RPMI7951 (cell line): ENCODE measurements at places on chromosomes 2 and 18. TPM values are rescaled to one million over a fixed set of nuclear protein-coding genes. Genes with fewer than 3 reads are reported as not detected.
A peak's percentile ranks its signal among the peaks of the same experiment; 100 is the strongest.

DNA sequence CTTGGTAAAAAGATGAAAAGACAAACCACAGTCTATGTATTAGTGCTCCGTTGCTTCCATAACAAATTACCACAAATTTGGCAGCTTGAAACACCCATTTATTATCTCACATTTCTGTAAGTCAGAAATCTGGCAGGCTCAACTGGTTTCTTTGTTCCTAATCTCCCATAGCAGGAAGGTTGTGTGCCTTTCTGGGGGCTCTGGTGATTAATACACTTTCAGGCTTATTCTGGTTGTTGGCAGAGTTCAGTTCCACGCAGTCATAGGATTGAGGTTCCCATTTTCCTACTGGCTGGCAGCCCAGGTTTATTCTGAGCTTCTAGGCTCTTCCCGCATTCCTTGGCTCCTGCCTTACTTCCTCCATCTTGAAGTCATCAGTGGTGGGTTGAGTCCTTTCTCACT lies 189.3 kb downstream of the ANAPC1 start:
- peak; percentile 98 for DNase-seq

- no peak for DNase-seq
Observed at GRCh38 chr2:237660381-237660900, 33.1 kb downstream of the LRRFIP1 start.

- no peak for DNase-seq
Observed at GRCh38 chr2:192073878-192074277, 120.9 kb downstream of the TMEFF2 start.

Gene BMP10
- total RNA-seq: not detected in 2 replicates

Gene CD302
- 16.6 and 22.5 TPM in 2 replicates for total RNA-seq

Gene LIPG
- total RNA-seq: 0.60 and 2.2 TPM in 2 replicates

DNA sequence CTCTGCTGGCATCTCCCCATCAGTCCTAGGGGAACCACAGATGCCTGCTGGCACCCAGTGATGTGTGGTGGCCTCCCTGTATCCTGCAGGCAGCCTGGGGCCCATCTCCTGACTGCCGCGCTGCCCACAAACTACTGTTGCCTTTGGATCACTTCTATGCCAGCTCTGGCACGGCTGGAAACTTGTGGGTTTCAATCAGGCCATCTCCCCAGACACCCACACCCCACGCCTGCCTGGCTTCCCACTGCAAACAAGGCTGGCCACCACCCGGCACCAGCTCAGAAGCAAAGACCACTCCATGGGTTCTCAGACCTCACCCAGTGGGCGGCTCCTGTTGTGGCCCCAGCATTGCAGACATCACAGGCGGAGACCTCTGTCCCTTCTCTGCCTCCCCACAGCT lies 15.1 kb upstream of the TPO start:
- DNase-seq: no peak

Gene TCF23
- not detected in 2 replicates for total RNA-seq

Gene TAF4B
- total RNA-seq: 5.2 and 7.6 TPM in 2 replicates

DNA sequence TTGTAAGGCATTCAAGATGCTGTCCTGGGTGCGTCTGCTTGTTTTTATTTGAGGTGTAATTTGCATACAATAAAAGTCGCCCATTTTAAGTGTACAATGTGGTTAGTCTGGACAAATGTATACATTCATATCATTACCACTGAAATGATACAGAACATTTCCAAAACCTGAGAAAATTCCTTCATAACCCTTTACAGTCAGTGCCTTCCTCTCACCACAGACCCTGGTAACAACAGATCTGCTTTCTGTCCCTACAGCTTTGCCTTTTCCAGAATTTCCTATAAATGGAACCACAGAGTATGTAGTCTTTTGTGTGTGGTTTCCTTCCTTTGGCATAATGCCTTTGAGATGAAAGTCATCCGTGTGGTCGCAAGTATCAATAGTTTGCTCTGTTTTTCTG lies 45.8 kb upstream of the NFU1 start:
- DNase-seq: peak; percentile 19

Gene FBXO41
- 0.98 and 1.1 TPM in 2 replicates for total RNA-seq

- DNase-seq: no peak
Observed at GRCh38 chr2:240286596-240286995, 146.1 kb upstream of the OTOS start.

DNA sequence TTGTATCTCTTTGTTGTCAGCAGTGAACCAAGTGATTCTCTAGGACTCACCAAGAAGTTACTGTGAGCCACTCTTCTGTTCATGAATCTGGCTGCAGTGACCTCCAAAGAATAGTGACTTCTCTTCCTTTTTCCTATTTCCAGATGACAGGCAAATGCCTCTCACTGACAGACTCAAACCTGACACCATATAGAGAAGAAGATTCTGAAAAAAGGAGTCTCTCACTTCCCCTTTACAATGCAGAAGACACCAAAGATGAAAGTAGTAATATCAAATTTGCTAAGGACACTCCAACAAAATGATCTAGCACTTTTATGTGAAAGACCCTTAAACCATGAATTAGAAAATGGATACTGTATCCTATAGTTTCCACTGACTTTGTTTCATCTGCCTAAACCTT lies 44.4 kb upstream of the SETBP1 start:
- no peak for DNase-seq

Gene TLX2
- total RNA-seq: 4.2 and 5.5 TPM in 2 replicates

DNA sequence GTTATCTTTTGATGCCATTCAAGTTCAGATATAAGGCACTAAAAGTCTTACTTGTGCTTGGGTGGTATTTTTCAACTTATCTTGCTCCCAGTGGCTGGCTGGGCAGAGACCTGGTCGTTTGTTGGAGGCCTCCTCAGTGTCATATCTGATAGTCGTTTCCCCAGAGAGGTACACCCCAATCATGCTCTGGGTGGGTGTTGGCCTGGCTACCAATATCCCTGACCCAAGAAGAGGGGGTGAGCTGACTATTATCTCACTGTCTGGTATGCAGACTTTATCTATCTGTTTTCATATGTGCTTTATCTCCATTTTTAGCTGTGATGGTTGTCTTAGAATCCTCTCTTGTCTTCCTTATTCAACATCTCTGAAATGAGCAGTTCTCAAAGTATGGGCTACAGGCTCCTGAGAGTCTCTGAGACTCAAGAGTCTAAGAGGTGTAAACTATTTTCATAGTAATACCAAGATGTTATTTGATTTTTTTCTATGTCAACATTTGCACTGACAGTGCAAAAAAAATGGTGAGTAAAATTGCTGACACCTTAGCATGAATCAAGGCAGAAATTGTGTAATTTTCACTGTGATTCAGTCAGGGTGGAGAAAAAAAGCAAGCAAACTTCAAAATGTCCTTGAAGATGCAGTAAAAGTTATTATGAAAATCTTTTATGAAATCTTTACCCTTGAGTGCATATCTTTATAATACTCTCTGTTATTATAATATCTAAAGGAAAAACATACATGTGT lies 12.3 kb upstream of the PLEK start:
- DNase-seq: no peak

DNA sequence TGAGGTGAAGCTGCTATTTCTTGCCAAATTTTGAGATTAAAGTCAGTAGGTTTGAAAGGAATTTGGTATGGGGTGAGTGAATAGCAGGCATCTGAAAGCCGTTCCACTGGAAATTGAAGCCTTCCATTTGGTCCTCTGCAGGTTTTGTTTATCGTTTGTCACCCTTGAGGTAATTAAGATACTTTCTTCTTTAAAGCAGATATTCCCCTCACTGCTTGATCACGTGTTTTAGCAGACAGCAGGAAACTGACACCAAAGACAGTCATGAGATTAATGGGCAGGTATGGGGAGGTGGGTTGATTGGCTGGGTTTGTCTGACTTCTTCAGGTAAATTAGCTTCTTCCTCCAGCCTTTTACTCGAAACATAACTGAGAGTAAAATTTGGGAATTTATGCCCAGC lies 10.7 kb downstream of the LPIN1 start:
- DNase-seq: no peak

GRCh38 chr2:188518381-188518780 lies 226.7 kb downstream of the GULP1 start:
- peak; percentile 60 for DNase-seq

- DNase-seq: peak; percentile 60
Observed at GRCh38 chr2:88540346-88540745, 86.9 kb downstream of the EIF2AK3 start.

- DNase-seq: no peak
Observed at GRCh38 chr2:238338710-238339394, 18.5 kb downstream of the TRAF3IP1 start.

DNA sequence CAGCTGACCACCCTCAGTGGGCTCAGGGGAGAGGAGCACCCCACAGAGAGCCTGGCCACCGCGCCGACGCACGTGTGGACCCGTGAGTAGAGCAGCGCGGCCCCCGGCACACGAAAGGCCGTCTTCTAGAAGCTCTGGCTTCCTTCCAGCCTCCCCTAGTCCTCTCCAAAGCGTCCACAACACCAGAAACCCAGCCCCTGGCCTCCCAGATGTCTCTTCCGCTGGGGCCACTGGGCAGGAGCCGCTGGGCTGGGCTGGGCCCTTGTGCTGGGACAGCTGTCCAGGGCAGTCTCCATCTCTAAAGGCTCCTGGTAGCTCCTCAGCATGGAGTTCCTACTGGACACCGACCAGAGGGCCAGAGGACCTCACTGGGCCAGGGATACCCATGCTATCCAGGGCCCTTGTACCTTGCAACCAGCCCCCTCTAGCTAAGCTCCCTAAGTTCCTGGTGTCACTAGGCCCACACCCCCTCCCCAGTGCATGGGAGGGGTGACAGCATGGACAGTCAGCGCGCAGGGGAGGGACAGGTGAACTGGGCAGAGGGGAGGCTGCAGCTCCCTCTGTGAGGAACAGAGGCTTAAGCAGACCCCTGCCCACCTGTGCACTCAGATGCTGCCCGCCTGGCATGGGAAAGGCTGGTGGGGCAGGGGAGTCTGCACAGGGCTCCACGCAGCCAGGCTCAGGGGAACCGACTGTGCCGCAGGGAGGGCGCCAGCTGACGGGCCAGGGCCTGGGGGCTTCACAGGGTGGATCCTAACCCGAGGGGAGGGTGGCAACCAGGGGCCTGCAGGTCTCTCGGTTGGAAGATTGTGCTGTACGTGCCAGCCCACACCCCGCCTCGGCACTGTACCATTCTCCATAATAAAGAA lies 32.9 kb downstream of the MTERF4 start:
- no peak for DNase-seq

DNA sequence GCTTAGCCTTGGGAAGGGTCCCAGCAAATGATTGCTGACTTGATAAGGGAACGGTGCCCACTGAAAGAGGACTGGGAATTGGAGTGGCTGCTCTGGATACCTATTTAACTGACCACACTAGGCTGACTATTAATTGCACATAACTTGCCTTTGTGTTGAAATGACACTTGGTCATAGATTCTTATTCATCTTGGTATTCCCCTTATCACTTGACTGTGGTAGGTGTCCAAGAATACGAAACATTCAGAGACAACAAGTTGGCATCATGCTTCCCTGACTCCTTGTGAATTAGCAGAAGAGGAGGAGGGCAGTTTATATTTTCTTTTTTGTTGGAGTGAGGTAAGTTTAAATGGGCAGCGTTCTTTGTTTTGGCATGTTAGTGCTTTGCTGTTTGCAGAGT lies 13.4 kb downstream of the FMNL2 start:
- DNase-seq: no peak

Gene PRSS56
- total RNA-seq: not detected in 2 replicates

Gene GAD1
- total RNA-seq: 3.9 and 6.7 TPM in 2 replicates

- peak; percentile 11 for DNase-seq
Observed at GRCh38 chr18:21450913-21451312, 149.6 kb downstream of the ESCO1 start.

DNA sequence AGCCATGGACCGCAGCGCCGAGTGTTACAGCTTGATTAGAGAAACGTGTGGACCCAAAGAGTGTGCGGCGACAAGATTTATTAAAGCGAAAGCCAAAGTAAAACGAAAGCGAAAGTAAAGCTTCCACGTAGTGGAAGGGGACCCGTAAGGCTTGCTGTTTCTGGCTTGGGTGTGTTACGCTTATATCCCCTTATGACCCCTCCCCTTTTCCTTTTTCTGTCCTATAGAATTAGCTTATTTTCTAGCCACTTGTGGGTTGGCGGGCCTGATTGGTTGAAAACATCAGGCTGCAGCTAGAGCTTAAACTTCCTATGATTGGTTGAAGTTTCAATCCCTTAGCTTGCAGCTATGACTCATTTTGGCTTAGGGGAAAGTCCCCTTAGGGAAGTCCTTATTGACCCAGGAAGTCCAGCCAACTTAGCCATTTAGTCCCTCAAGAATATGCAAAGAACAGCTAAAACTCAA lies 969.7 kb downstream of the DCDC2C start:
- DNase-seq: peak; percentile 90

GRCh38 chr2:203532957-203533658 lies 2.0 kb downstream of the RAPH1 start:
- peak; percentile 61 for DNase-seq

DNA sequence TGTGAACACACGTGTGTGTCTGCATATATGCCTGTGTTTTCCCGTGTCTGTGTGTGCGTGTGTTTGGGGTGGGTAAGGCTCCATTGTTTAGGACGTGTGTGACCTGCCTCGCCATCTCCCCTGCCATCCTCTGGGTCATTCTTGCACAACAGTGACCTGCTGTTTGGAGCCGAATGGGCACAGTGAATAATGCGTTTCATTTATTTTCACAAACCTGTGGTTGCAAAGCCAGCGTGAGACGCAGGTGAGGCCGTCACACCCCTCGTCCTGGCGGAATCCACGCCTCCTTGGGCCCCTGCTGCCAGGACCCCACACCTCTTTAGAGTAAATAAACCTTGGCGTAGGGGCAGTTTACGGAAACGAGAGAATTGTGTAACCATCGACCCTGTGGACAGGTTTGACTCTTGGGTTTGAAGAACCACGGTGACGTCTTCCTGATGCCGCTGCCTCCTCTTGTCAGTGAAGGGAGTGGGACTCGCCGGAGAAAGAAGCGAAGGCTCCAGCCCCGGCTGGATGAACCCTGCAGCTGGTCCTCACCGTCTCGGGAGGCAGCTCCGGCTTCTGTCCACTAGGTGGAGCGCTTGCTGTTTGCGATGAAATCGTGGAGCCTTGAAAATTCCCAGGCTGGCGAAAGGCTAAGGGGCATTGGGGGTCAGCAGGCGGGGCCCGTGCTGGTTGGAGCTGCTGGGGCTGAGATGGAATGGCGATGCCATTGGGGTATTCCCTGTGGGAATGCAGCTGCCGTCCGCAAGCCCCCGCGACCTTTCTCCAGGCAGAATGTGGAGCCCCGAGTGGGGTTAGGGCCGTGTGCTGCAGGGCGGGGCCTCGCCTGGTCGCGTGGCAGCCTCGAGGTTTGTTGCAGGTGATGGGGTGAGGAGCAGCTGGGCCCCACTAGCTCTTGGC lies 81.1 kb downstream of the RTP5 start:
- peak; percentile 57 for DNase-seq

Gene IGFBP5
- total RNA-seq: 22.4 and 25.0 TPM in 2 replicates

Gene MDH1B
- total RNA-seq: 1.2 TPM in 2 replicates

DNA sequence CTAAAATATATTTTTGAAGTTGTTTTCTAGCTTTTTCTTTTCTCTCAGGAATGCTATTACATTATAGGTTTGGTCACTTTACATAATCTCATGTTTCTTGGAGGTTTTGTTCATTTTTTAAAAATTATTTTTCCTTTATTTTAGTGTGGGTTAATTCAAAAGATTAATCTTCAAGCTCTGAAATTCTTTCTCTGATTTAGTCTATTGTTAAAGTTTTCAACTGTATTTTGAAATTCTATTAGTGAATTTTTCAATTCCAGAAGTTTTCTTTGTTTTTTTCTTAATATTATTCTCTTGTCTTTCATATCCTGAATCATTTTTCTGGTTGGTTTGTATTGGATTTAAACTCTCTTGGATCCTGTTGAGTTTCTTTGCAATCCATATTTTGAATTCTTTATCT lies 80.4 kb downstream of the MSTN start:
- no peak for DNase-seq
